ENCODE measurements at places on chromosomes 1 and 21. TPM values are rescaled to one million over a fixed set of nuclear protein-coding genes. Genes with fewer than 3 reads are reported as not detected.

Gene GPR61
- total RNA-seq = not detected

Gene OR2G3
- not detected for total RNA-seq

Gene NBPF1
- 40.4 TPM for total RNA-seq

Gene ZDHHC18
- total RNA-seq = 21.2 TPM

Gene UTS2
- total RNA-seq = not detected

Gene ZNF683
- total RNA-seq = 0.31 TPM

Gene LRRC39
- total RNA-seq = 1.7 TPM

Gene RIPK4
- 0.09 TPM for total RNA-seq

Gene NBPF10
- total RNA-seq = 4.3 TPM

Gene FAM78B
- total RNA-seq = 2.8 TPM

Gene AGT
- total RNA-seq = 13.0 TPM

Gene GDAP2
- total RNA-seq = 29.2 TPM

Gene ERMAP
- total RNA-seq = 11.2 TPM

Gene AMY2A
- 1.5 TPM for total RNA-seq

Data from sciatic nerve (tissue), 2 donors.